ENCODE measurements at places on chromosomes 12 and 14.

- DNase-seq, result no peak
Observed at GRCh38 chr12:78241446-78241845, 410.8 kb downstream of the NAV3 start.

DNA sequence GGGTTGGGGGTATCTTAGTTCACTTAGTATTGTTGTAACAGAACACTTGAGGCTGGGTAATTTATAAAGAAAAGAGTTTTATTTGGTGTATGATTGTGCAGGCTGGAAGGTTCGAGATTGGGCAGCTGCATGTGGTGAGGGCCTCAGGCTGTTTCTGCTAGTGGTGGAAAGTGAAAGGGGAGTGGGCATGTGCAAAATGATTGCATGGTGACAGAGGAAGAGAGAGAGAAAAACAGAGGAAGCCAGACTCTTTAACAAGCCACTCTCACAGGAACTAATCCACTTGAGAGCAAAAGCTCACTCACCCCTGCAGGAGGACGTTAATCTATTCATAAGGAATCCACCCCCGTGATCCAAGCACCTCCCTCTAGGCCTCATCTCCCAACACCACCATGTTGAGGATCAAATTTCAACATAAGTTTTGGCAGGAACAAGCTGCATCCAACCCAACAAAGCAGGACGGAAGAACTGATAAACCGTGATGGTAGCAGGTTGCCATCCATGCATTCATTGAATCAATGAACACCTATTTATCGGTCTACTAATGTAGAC lies 165.0 kb upstream of the GZMB start:
- no peak for DNase-seq

GRCh38 chr12:50882563-50882962 lies 39.8 kb downstream of the TMPRSS12 start:
- DNase-seq, result no peak

- no peak for DNase-seq
Observed at GRCh38 chr14:93974299-93974698, 2.1 kb downstream of the ASB2 start.

- no peak for DNase-seq
Observed at GRCh38 chr12:40992674-40993073, 195.4 kb upstream of the PDZRN4 start.

- no peak for DNase-seq
Observed at GRCh38 chr12:71538807-71539206, 99.2 kb downstream of the LGR5 start.

- DNase-seq, result no peak
Observed at GRCh38 chr12:53816360-53817020, 64.7 kb upstream of the CISTR start.
